ENCODE measurements at places on chromosomes 2 and 18.

- no peak for DNase-seq
These were observed 153.3 kb upstream of the RBMS1 start for GRCh38 chr2:160646684-160647444.

- no peak for DNase-seq
These were observed 112.5 kb upstream of the OTX1 start for GRCh38 chr2:62938126-62938525.

- no peak for DNase-seq
These were observed 35.0 kb downstream of the TPRKB start for GRCh38 chr2:73701968-73702665.

DNA sequence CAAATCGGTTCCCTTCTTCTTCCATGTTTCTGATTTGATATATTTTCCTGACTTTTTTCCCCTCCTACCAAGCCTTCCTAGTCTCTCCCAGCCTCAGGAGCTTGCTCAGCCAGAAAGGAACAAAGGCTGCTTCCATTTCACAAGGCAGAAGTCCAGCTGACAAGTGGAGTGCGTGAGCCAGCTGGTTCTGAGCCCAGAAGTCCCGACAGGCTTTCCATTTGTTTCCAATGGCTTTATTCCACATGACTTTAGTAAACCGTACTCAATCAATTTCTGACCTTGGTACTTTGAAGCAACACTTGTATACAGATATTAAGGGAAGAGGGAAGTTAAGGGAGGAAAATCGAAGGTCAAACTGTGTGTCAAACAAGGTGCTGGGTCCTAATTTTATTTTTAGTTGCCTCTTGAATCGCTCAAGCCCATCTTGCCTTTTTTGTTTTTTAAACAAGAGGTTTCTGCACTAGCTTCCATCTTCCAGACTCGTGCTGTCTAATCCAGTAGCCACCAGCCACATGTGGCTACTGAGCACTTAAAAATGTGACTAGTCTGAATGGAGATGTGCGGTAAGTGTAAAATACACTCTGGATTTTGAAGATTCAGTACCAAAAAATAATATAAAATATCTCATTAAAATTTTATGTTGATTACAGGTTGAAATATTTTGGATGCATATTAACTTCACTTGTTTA, 36.2 kb downstream of the WIPF1 start:
- DNase-seq = no peak

DNA sequence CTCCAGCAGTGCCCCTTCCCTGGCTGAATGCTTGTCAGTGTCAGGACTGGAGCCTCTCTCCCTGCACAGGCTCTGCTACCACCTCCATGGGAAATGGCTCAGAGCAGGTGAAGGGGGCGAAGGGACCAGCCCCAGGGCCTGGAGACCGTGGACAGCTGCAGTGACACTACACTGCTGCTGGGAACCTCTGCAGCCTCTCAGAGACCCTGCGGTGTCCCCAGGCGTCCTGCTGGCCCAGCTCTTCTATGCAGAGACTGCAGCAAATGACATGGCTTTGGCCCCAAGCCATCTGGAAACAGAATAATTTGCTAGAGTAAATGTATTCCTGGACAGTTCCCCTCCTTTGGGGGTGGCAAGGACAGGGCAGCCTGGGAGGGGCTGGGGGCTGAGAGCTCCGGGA, 53.2 kb downstream of the CIB4 start:
- DNase-seq = no peak

DNA sequence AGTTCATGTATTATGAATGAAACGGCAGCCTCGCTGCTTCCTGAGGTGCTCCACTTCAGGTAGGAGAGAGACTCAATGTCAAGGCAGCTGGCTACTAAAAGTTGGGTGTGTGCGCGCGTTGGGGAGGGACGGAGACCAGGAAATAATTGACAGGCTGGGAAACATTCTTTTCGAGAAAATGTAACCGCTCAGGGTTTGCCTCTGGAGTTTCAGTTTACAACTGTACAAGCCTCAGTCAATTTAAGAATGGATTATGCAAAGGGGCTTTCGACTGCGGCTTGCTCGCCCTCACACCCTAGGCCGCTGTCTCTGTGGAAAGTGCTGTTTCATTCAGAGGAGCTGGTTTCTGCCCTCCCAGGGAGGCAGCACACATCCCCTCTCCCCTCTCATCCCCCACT, 4.4 kb upstream of the SPRED2 start:
- no peak for DNase-seq
